ENCODE measurements at places on chromosomes 11 and 22.

- no peak for DNase-seq
Observed at GRCh38 chr11:2890466-2891294, 5.1 kb upstream of the CDKN1C start.

DNA sequence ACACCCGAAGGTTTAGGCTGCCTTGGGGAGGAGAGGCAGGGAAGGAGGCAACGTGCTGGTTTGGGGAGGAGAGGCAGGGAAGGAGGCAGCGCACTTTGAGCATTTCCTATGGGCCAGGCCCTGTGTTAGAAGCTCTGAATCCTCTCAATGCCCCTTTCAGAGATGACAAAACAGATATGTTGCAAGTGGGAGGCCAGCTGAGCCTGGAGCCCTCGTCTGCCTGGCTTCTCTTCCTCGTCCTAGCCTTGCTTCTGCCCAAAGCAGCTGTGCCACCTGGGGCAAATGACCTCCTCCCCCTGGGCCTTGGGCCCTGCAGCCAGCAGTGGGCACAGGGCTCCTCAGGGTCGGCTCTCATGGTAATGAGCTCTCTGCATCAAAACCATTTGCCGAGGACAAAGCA is 15.3 kb upstream of the LRRC32 start:
- DNase-seq: no peak

GRCh38 chr22:17829695-17830042 is 55.4 kb upstream of the BID start:
- no peak for DNase-seq

DNA sequence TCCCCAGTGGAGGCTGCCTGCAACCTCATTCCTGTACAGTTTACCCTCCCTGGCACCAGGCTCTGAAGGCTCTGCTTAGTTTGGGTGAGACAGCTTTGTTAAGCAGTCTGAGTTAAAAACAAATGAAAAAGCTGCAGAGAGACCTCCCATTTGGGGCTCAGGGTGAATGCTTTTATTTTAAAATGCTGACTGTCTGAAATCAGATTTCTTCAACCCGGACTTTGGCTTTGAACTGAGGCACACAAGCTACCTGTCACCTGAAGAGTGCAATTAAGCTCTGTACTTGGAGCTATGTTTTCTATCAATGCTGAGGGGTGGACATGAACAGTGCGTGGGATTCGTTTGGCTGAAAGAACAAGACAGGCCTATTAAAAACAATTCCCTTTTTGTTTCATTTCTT is 217.5 kb upstream of the SORL1-AS1 start:
- no peak for DNase-seq

Measured in pons (tissue), 1 donor.